ENCODE measurements at places on chromosomes 2 and 18.

DNA sequence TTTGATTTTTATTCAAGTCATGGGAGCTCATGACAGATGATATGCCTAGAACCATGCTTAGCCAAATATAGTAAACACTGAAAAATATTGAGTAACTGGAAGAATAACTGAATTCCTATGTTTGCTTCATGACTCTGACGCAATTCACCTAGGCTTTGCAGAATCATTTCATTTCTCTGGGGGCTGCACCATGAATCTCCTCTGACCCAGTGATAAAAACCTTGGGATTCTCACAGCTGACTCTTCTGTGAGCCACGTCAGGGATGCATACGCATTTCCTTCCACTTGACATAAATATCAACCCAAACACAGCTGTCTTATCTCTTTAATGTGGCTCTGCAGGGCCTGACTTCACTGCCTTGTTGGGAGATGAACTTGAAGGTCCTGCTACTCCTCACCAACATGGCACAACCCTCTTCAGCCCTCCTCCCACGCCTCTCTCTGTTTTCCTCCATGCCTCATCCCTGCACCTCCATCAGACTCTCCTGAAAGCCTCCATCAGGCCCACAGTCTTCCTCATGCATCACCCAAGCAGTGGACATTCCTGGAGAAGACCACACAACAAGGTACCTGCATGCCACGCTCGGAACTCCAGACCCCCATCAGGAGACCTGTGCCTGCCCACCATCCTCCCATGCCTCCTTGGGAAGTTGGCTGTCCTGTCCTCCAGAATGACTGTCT lies 29.8 kb downstream of the COL6A3 start:
- DNase-seq: no peak

DNA sequence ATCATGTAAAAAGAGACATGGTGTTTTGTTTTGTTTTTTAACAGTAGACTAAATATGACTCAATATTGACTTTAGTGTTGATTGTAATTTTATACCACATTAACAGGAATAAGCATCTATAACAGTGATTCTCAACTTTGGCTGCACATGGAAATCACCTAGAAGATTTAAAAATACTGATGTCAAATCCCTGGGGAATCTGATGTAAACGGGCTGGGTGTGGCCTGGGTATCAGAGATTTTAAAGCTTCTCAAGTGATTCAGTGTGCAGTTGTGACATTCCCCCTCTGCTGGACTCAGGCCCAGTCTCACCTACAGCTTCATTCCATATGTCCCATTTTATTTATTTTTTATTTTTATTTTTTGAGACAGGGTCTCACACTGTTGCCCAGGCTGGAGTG lies 82.8 kb upstream of the ATP8B1 start:
- DNase-seq: no peak

DNA sequence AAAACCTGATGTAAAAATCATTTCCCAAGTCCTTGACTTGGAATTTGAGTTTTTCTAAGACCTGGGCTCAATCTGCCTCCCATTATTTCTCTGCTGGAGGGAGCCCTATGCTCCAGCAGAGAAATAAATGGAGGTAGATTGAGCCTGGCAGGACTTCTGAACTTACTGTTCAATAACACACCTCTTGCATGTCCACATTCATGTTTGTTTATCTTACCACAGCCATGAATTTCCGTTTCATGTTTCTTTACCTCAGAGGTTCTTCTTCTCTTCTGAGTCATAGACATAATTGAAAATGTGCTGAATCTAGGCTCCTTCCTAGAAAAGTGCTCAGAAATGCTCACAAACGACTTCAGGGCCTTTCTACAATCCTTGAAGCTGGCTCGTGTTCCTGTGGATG lies 170.8 kb downstream of the PMAIP1 start:
- DNase-seq: no peak

GRCh38 chr2:239979243-239980023 lies 45.7 kb downstream of the NDUFA10 start:
- DNase-seq: no peak

DNA sequence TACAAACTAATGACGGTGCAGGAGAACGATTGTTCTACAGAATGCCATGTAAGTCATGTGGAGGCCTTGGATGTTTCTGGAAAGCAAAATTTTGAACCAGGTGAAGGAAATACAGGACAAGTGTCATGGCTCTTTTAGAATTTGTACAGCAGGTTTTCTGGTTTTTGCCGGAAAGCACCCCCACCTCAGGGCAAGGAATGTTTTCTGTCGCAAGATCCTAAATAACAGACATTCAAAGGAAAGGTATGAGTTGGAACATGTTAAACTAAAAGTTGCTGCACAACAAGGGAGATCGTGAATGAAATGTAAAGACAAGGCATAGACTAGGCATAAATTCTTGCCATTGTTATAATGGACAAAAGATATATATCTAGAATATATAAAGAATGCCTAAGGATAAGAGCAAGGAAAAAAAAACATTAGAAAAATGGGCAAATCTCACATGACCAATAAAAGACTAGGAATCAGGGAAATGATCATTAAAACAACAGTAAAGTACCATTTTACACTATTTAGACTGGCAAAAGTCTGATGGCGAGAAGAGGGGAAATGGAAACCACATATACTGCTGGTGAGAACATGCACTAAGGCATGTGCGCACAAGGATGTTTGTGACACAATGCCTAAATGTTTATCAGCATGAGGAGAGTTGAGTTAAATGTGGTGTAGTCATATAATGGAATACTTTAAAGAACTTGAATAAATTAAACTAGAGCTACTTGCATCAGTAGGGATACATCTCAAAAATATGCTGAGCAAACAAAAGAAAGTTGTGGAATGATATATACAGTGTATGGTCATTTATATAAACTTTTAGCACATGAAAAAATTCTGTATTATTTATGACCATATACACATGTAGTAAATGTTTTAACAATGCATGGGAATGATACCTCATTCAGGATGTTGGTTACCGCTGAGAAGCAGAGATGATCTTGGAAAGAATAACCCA lies 127.0 kb downstream of the EML6 start:
- DNase-seq: no peak

DNA sequence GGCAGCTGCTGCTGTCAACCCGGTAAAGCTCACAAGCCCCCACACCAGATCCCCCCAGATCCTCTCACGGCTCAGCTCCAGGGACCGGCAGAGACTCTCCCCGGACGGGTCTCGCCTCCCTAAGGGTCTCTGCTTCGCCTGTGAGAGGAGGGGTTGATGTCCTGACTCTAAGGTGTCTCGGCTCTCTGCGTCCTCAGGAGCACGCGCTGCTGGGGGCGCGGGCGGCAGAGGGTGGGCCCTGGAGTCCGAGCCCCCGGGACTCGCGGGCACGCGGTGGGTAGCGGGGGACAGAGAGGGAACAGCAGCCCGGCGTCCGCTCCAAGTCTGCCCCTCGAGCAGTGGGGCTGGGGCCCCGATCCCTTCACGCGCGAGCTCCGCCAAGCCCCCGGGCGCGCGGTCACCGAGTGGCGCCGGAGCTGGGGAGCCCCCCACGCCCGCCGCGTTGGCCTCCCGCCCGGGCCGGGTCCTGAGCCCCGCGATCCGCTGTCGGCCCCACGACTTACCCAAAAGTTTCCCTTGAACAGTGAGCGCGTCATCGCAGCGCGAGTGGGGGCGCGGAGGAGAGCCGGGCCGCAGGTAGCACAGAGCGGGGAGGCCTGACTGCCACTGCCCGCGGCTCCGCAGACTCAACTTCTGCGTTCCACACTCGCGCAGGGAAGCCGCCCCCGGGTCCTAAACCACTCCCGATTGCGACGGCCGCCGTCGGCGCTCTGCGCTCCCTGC lies at the start of gene PSTPIP2:
Gene PSTPIP2 (minus strand): TSS at position 608 of the 723 bp plus-strand sequence. CDS start 72 bp downstream, at position 536.
- peak; percentile 13 for DNase-seq
